ENCODE measurements at places on chromosomes 11 and 22.

GRCh38 chr11:61454520-61454919 is 24.6 kb downstream of the SDHAF2 start:
- no peak for DNase-seq

DNA sequence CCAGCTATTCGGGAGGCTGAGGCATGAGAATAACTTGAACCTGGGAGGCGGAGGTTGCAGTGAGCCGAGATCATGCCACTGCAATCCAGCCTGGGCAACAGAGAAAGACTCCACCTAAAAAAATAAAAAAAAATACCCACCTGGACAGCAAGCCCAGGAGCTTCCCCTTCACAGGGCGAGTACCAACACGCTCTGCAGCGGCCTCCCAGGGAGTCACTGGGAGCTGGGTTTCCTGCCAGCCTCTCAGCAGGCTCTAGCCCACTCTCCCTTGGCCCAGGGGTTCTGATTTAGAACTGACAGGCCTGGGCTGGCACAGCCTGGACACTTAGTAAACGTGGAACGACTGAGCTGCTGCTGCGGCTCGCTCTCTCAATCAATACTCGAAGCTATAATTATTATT is 2.0 kb upstream of the CABP7 start:
- DNase-seq: no peak

GRCh38 chr11:106456647-106457046 is 379.2 kb downstream of the AASDHPPT start:
- no peak for DNase-seq

DNA sequence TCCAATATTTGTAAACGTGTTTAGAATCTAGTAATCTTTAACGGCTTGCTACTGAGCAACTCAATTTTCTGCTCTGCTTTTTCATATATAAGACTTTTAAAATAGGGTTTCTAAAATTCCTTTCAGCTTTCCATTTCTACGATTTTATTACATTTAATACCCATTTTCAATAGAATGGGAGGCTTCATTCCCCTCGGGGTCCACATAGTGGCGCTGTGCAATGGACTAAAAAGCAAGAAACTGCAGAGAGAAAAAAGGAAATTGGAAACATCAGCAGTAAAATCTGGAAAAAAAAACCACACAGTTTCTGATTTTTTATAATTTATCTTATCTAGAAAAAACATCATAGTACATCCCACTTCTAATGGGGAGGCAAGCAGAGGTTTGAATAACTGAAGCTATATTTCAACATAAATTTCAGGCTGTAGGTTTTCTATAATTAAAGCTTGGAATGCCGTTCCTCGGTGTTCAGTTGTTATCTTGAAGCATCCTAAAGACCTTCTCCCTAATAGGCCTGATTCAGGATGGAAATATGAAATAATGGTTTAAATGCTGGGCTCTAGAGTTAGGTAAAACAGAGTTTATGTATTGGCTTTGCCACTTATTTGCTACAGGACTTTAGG is 18.7 kb upstream of the JHY start:
- no peak for DNase-seq

DNA sequence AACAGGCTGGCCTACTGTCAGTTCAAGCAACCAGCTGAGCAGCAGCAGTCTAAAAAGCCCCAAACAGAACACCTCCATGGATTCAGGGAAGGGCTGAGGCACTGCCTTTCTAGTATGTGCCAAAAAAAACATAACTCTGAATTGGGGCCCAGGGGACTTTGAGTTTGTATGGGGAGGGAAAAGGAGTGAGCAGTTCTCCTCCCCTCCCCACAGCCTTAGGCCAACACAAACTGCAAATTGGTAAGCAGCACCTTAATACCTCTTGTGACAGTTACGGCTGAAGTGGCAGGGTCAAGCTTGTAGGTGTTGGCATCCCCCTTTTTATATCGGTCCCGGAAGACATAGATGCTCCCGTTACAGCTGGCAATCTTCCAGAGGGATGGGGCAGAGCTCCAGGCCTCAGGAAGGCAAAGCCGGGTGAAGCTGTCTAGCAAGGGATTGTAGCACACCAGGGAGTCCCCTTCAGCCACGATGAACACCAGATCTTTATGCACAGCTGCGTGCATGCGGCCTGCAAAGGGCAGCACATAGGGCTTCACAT is 6.0 kb downstream of the KBTBD4 start:
- no peak for DNase-seq

- DNase-seq: no peak
These were observed 113.4 kb upstream of the C11orf87 start for GRCh38 chr11:109308551-109308950.

DNA sequence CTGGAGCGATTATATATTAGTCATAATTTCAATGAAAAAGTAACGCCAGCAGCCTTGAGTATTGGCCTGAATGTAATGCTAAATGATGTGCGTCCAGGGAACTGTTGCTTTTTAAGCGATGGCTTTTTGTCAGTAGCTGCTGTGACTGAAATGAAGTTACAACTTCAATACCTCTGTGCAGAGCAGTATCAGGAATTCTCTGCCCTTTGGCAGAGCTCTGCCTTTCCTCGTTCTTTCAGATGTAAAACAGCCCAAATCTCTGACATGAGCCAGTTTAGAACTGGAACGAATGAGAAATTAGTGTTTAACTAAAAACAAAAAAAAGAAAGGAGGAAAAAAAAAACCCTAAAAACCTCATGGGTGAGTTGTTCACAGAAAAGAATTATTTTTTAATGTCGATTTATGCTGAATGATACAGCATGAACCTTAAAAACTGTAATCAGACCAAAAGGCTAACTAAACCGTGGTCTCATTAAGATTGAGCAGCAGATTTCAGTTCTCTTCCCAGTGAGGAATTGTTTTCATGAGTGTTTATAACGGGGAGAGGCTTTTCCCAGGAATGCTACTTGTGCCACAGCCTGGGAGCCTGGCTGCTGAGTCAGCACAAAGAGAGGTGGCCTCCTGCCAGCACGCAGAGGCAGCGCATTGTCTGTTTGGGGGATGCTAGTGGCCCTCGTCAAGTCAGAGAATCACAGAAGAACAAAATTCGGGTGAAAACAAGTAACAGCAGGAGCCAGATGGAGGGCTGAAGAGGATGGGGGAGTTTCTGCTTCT is 146.2 kb upstream of the RASSF10 start:
- no peak for DNase-seq

Measured in stimulated activated CD4-positive, alpha-beta T cell treated with anti-CD3 and anti-CD28 coated beads, Interleukin-12 subunit alpha, Interleukin-12 subunit beta, amount 100 ng/mL, for 24 hours (primary cell).